Kidney epithelial cell (primary cell): ENCODE measurements at places on chromosomes 3 and 15. TPM values are rescaled to one million over a fixed set of nuclear protein-coding genes. Genes with fewer than 3 reads are reported as not detected.

The LRRC15 gene
- total RNA-seq: not detected in 2 replicates

The ZCWPW2 gene
- 0.13 TPM in 1 of 2 replicates, not detected in the other for total RNA-seq

The UBR1 gene
- total RNA-seq: 16.9 and 19.0 TPM in 2 replicates

The STRIT1 gene
- not detected in 2 replicates for total RNA-seq

DNA sequence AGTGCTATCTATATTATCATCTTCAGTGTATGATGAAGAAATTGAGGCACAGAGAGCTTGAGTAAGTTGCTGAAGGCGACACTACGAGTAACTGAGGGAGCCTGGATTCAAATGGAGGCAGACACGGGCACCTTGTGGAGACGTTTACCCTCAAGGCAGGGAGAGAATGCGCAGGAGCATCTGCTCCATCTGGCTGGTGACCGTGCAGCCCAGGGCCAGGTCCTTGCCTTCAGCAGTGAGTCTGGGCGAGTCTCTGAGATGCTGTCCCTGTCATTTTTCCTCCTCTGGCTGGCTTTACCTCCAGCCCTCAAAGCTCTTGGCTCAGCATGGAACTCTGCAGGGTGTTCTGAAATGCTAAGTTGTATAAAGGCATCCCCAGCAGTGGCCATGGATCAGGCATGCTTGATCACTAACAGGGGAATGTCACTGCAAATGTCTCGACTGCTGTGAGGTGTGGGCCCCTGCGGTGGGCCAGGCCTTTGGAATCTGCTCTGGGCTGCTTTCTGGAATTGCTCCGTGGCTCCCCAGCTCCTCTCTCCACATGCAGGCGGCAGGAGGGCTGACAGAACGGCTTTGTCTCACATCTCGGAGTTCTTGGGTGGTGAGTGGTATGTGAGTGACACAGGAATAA is 19.7 kb downstream of the SPSB4 start:
- no peak for DNase-seq

GRCh38 chr3:69389520-69390248 is 3.8 kb upstream of the FRMD4B start:
- DNase-seq: no peak
